ENCODE measurements at places on chromosomes 12 and 14. TPM values are rescaled to one million over a fixed set of nuclear protein-coding genes. Genes with fewer than 3 reads are reported as not detected.

CD27 gene
- not detected for total RNA-seq

SYNDIG1L gene
- not detected for total RNA-seq

BHLHE41 gene
- total RNA-seq: 7.4 TPM

CLEC6A gene
- total RNA-seq: not detected

DLGAP5 gene
- 78.0 TPM for total RNA-seq

KLHDC2 gene
- total RNA-seq: 40.8 TPM

PGF gene
- 9.3 TPM for total RNA-seq

GALNT8 gene
- total RNA-seq: not detected

YLPM1 gene
- 11.3 TPM for total RNA-seq

PTPRO gene
- total RNA-seq: 0.32 TPM

ZFYVE26 gene
- 14.2 TPM for total RNA-seq

ETFBKMT gene
- 1.3 TPM for total RNA-seq

NOVA1 gene
- not detected for total RNA-seq

RNASE3 gene
- not detected for total RNA-seq

INSM2 gene
- total RNA-seq: not detected

TAS2R7 gene
- total RNA-seq: not detected

CD163 gene
- not detected for total RNA-seq

ANKRD33 gene
- total RNA-seq: not detected

GPR84 gene
- not detected for total RNA-seq

TTLL5 gene
- 31.0 TPM for total RNA-seq

EIF2S3B gene
- 0.64 TPM for total RNA-seq

FUT8 gene
- total RNA-seq: 109 TPM

OAS3 gene
- 238 TPM for total RNA-seq

MEG3 gene
- 16.3 TPM for total RNA-seq

UTP20 gene
- 13.1 TPM for total RNA-seq

NPFF gene
- total RNA-seq: not detected

FOXA1 gene
- total RNA-seq: not detected

TAS2R14 gene
- total RNA-seq: 0.89 TPM

PRPH gene
- not detected for total RNA-seq

FOXN4 gene
- total RNA-seq: not detected

GPRC5A gene
- total RNA-seq: 70.0 TPM

RNASE1 gene
- total RNA-seq: 1.6 TPM
